Effector memory CD8-positive, alpha-beta T cell (primary cell): ENCODE measurements at places on chromosomes 3 and 15.

DNA sequence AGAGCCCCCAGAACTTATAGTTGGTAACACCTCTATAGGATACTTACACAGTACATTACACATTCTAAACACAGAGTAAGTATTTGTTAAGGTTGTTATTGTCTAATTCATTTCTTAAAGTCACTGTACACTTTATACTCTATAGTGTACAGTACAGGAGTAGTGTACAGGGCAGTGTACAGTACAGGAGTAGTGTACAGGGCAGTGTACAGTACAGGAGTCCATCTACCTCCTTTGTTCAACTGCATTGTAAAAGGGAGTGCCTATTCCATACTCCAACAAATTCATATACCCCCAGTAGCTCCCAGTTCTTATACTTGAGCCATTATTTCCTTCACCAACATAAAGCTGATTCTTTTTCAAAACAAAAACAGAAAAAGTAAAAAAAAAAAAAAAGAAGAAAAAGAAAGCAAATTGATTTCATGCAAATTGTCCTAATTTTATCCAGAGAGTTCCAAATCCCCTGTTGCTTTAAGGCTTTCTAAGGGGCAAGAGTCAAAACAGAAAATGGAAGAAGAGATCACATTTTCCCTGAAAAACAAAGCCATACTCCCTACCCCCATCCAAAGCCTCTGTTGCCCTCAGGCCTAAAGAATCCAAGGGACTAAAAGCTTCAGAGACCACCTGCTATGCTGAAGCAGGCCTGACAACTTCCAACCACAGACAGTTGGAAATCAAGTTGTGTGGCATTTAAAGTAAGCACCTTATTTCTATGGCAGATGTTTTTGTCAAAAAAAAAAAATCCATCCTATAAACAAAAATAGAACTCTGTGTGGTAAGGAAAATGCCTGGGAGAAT is 125.6 kb downstream of the PLCH1 start:
- no peak for DNase-seq
- H3K27me3 ChIP-seq, result no peaks in the 10 kb centered on the region
- H3K4me1 ChIP-seq, result no peaks in the 10 kb centered on the region

GRCh38 chr3:101999177-101999779 is 150.0 kb downstream of the NFKBIZ start:
- no peaks in the 10 kb centered on the region for H3K4me1 ChIP-seq
- H3K27ac ChIP-seq, result no peak overlapping the region
- peaks cover 4% of the 10 kb centered on the region for H3K27me3 ChIP-seq
- no peaks in the 10 kb centered on the region for H3K36me3 ChIP-seq
- no peak for DNase-seq

- H3K4me1 ChIP-seq, result no peaks in the 10 kb centered on the region
- DNase-seq, result no peak
Observed at GRCh38 chr3:65448120-65448519, 590.6 kb downstream of the MAGI1 start.

GRCh38 chr3:114405202-114405990 is 111.6 kb downstream of the TIGIT start:
- H3K36me3 ChIP-seq, result peaks cover 2% of the 10 kb centered on the region
- peaks cover 1% of the 10 kb centered on the region for H3K4me1 ChIP-seq
- H3K4me3 ChIP-seq, result no peak overlapping the region
- H3K27ac ChIP-seq, result no peak overlapping the region

DNA sequence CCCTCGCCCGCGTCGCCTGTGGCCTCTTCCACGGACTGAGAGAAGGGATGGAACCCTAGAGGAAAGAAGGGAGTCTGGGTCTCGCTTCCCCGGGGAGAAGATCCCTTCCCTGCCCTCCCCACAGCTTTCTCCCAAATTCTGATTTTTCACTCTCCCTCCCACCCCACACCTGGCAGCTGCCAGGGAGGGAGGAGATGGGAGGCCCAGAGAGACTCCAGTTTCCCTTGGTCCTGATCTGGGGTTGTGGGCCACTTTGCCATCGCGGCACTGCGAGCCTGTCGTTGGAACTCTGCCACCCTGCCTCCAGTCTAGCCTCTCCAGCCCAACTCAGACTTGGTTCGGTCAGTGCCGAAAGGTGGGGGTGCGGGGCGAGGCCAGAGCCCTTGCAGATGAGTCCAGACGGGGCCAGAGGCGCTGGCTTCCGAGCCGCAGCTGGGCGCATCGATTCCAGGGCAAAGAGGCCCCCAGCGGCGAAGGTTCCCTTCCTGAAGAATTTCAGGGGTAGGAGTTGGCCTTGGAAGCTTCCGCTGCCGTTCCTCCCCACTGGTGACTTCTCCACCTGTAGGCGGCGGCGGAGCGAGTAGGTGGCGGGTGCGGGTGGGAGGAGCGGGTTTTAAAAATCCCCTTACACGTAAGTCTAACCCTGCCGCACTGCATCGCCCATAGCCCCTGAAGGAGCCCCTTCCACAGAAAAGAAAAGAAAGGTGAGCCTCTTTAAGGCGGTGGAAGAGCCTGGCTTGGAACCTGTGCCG is 5.2 kb downstream of the WNT5A start:
- no peak overlapping the region for H3K27ac ChIP-seq
- DNase-seq, result no peak
- H3K36me3 ChIP-seq, result no peaks in the 10 kb centered on the region
- H3K4me3 ChIP-seq, result no peak overlapping the region
